ENCODE measurements at places on chromosomes 13 and 19.

DNA sequence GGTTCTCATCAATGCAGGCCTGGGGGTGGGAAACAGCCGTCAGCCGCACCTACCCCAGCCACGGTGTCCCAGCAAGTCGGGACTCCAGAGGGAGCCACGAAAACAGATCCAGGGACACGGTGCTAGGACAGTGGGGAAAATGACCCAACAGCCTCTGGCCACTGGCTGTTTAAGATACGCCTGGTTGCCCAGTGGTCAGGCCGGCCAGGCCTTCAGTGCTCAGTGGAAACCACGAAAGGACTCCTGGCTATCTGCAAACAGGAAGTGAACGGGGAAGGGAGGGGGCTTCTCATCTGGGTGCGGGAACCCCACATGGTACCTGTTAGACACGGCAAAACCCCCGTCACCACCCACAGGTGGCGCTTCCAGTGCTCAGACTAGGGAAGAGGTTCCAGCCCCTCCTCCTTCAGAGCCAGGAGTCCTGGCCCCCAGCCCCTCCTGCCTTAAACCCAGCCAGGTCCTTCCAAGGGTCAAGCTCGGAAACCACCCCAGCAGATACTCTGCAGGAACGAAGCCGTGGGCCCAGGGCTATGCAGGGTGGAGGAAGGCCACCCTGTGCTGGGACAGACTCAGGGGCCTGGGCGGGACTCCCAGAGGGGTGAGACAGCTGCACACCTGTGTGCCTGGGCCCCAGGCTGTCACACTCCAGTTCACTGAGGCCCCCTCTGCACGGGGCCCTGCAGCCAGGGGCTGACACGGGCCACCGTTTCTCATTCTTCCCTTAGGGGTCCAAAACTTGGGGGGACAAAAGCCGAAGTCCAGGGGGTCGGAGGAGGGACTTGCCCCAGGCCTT lies 4.5 kb downstream of the PPP1R12C start:
- DNase-seq, result no peak

DNA sequence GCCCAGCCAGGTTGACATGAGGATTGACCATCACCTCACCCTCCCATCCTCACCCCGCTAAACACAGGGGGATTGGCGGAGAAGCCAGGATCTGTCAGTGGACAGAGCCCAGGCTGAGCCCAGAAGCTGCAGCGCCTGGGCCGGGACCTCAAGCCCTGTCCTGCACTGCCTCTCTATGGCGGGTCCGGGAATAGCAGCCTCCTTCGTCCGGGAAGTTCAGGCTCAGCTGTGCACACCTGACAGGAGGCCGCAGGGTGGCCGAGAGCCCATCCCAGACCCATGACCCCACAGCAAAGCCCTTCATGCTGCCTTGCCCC lies 67.8 kb downstream of the SPACA7 start:
- DNase-seq, result peak; percentile 62

GRCh38 chr13:114047358-114047881 lies 73.5 kb upstream of the C13orf46 start:
- no peak for DNase-seq

DNA sequence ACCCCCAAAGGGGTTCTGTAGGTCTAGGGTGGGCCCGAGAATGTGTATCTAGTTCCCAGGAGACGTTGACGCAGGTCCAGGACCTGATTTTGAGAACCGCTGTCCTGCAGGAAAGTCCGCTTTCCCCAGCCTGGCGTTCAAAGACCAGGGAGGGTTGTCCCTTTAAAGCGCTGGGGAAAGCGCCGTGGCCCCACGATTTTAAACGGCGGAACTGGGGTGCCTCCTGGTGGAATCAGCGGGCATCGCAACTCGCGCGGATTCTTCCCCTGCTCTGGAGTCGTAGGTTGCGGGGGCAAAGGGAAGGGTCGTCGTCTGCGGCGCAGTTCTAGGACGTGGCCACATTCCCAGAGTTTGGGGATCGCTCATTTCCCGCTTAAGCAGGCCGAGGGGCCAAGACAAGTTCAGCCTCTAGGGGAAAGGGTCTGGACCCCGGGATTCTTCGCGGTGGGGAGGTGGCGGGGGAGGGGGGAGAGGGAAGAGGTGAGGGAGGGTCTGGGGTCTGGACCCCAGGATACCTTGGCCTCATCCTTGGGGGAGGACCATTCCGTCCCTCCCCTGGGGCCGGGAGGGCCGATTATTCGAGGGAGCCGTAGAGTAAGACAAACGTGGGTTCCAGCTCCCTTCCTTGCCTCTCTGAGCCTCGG lies 7.7 kb downstream of the PNMA8B start:
- peak; percentile 72 for DNase-seq

DNA sequence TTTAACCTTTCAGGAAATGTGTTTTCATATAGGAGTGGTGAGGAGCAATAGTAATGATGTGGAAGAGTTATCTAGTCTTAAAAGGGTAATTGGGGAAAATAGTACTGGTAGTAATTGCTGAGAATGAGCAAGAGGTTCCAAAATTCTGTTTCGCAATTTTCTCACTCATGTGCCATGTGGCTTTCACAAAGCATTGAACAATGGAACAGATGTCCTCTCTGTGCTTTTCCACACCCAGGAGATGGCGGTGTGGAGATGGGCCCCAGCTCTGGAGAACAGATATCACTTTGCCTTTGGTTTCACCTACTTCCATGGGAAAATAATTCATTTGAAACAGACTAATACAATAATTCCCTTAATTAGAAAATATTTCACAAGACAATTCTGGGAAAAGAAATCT lies 170.0 kb upstream of the SLC10A2 start:
- DNase-seq, result no peak

DNA sequence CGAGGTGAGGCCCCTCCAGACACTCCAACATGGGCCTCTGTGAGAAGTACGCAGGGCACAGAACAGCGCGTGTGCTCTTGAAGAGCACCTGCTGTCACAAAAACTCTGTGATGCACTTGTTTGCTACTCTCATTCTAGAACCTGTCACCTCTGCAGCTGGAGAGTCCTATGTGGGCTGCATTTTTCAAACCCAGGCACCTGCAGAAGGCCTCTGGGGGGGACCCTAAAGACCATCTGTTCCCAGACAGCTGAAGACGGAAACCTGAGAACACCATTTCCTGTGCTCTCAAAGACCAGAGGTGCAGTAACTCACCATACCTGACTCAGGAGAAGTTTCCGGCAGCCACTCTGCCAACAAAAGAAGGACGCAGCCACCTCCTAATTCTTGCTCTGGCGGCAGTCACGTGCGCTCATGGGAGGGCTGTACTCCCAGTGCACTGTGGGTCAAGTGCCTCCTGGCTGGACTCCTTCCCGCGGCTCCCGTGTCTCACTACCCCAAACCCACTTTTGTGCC lies 28.1 kb downstream of the RANBP3 start:
- peak; percentile 42 for DNase-seq

DNA sequence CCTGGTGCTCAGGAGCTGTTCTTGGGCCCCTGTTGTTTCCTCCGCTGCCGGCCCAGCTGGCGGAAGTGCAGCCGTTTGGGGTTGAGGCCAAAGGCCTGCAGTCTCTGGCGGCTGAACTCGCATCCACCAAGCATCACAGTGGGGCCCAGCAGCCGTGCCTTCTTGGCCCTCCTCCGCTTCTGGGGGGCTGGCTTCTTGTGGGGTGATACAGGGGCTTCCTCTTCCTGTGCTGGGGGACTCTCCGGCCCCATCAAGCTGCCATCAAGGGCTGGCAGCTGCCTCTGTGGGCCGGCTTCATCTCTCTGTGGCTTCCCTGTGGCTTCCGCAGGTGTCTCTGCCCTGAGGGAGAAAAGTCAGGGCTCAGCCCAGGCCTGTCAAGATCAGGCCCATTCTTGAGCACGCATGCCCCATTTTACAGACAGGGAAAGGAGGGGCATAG lies 10.3 kb downstream of the ATG4D start:
- peak; percentile 60 for DNase-seq

GRCh38 chr13:78709028-78709427 lies 50.1 kb upstream of the OBI1 start:
- DNase-seq, result no peak

DNA sequence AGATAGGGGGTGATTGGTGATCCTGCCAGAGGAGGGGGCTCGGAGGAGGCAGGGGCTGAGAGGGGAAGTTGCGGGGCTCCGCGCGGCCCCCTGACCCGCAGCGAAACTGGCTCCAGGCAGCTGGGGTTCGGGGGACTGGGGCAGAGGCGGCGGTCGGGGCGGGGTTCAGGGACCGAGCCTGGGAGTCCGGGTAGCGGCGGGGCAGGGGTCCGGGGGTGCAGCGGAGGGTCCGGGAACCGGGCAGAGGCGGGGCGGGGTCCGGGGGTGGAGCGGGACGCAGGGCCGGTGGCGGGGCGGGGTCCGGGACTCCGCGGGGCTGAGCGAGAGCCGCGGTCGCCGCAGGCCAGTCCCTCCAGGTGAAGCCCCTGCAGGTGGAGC lies 1.2 kb downstream of the MADCAM1 start:
- DNase-seq, result no peak

DNA sequence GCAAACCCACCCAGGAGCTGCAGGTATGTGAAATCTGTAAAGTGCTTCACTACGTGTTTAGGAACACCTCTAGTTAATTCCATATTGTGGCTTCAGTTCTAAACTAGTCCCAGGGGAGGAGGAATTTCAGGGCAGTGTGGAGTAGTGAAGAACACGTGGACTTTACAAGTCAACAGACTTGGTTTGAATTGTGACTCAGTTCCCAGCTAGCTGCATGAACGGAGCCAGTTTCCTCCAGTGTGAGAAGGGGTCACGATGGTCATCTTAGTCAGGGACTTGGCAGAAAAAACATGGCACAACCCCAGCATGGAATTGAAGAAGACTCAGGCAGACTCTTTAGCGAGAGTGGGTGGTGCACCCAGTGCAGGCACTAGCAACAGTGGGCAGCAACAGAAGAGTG lies 175.7 kb upstream of the UBL3 start:
- DNase-seq, result no peak

DNA sequence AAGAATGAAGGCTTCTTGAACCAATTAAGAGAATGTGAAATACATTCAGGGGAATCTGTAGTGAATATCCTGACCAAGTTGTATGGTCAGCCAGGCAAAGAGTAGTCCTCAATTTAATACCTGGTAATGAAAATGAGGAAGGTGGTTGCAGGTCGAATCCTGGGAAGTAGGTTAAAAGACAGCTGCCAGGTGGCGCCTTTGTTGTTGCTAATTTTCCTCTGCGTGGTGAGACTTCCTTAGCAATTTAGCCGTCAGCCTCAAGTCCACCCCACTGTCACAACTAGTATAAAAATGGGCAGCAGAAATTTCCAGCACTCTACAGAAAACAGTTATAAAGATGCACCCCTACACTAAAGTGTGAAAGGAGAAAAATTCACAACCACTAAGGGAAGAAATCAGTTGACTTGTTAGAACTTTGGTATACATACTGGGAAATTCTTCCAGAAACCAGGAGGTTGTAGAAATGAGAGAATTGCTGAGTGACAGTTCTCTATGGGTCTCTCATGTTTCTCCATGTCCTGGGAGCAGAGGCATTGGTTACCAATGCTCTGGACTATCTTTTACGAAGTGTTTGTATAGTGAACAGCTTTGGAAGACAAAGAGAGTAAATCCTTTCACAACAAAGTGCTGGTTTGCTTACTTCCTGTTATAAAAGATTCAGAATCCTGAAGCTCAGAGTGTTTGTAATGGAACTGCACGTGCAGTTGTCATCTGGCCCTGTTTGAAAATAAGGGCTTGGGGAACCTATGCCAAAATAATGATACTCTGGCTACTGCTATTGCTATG lies 235.9 kb downstream of the NHLRC3 start:
- no peak for DNase-seq
